ENCODE measurements at places on chromosomes 2 and 18.

DNA sequence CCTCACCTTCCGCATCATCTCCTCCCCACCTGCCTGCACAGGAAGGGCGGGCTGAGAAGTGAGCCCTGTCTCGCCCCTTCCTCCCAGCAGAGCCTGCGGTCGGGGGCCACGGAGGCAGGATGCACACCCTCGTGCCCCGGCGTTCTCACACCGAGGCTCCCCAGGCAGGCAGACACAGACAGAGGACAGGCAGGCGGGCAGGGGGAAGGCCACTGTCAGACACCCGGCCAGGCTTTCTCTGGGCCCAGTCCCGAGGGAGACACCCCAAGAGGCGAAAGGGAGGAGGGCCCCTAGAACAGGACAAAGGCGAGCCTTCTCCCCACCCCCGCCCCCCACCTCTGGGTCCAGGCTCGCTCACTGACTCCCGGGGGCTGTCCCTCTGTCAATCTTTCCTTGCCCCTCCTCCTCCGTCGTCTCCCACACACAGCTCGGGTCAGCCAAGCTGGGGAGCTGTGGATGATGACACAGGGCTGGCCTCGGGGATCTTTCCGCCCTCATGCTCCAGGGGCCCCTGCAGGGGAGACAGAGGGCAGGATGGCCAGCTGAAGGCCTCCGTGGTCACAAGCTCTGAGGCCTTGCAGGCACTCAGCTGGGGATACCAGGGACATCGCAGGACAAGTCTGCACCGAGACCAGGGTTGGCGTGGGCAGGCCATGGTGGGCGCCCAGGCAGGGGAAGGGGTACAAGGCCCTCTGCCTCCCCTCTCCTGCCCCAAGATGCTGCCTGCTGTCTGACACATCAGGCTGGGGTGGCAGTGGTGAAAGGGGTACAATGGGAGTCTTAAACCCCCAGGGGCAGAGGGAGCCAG lies 24.9 kb downstream of the BIN1 start:
- DNase-seq, result no peak

DNA sequence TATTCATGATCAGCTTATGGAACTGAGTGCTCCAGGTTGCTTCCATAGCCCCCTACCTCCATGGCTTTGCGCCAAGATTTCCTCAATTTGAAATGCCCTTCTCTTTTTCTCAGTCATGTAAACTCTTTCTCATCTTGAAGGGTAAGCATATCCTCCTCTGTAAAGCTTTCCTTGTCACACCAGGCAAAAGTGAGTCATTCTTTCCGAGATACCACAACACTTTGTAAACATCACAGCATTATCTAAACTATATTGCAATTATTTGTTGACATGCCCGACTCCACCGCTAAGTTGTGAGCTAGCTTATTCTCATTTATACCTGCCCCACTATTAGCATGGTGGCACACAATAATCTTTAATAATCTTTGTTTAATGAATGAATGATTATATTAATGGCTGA lies 419.5 kb upstream of the CHST9 start:
- DNase-seq, result peak; percentile 9

GRCh38 chr18:3652380-3653262 lies 202.6 kb downstream of the TGIF1 start:
- peak; percentile 99 for DNase-seq

DNA sequence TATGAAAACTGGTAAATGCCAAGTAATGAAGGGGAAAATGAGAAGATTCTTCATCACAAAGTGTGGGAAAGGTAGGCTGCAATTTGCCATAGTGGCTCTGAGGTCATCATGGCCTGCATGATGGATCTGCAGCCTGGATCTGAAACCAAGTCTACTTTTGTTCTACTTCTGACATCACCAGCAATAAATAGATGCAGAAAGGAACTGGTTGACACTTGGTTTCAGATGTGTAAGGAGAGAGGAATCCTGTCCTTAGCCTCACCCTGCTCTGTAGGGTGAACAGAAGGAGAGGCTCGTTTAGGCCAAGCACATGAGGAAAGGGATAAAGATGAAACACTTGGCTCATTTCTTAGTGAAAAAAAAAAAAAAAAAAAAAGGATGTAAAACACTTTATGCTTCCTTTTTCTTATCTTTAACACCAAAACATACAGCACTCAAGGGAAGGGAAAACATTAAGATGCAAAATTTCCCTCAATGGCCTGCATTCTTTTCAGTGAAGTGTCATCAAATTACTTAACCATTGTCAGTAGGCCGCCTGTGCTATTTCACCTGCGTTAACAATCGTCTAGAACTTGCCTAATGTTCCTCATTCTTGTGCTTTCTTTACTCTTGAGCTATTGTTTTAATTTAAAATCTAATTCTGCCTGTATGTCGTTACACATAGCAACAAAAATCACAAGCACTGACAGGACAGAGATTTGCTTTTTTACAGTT lies 3.9 kb downstream of the NEB start:
- peak; percentile 25 for DNase-seq
